GM23338 (cell line): ENCODE measurements at places on chromosomes 11 and 22.

DNA sequence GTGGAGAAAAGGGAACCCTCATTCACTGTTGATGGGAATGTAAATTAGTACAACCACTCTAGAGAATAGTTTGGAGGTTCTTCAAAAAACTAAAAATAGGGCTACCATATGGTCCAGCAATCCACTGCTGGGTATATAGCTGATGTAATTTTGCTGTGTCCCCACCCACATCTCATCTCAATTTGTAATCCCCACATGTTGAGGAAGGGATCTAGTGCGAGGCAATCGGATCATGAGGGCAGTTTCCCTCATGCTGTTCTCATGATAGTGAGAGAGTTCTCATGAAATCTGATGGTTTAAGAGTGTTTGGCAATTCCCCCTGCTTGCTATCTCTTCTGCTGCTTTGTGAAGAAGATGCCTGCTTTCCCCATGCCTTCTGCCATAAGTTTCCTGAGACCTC, 17.1 kb upstream of the OR52M1 start:
- DNase-seq: no peak

- DNase-seq: no peak
These were observed 1.1 kb downstream of the FCHSD2 start for GRCh38 chr11:73141031-73141308.

- DNase-seq: no peak
These were observed 277.6 kb downstream of the TTC28 start for GRCh38 chr22:28402060-28402459.

DNA sequence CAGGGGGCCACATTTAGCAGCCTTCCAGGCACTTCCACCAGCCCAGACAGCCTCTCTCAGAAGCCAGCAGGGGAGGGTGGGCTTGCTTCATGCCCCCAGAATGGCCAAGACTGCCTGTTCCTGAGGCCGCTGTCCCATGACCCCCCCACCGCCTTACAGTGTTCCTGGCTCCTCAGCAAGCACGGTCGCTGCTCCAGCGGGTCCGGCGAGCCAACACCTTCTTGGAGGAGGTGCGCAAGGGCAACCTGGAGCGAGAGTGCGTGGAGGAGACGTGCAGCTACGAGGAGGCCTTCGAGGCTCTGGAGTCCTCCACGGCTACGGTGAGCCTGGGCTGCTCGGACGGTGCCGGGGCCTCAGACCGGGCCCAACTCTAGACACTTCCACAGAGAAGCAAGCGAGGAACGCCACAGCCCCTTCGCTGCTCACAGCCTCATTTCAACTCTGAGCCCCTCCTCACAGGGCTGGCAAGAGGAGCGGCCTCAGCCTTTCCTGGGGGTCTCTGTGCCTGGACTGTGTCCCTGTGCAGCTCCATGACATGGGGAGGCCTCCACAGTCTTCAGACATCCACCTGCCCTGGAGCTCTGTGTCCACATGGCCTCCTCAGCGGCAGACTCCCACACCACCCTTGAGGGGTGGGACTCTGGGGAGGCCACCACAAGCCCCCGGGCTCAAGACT, 668 bp downstream of the F2 start:
- no peak for DNase-seq

DNA sequence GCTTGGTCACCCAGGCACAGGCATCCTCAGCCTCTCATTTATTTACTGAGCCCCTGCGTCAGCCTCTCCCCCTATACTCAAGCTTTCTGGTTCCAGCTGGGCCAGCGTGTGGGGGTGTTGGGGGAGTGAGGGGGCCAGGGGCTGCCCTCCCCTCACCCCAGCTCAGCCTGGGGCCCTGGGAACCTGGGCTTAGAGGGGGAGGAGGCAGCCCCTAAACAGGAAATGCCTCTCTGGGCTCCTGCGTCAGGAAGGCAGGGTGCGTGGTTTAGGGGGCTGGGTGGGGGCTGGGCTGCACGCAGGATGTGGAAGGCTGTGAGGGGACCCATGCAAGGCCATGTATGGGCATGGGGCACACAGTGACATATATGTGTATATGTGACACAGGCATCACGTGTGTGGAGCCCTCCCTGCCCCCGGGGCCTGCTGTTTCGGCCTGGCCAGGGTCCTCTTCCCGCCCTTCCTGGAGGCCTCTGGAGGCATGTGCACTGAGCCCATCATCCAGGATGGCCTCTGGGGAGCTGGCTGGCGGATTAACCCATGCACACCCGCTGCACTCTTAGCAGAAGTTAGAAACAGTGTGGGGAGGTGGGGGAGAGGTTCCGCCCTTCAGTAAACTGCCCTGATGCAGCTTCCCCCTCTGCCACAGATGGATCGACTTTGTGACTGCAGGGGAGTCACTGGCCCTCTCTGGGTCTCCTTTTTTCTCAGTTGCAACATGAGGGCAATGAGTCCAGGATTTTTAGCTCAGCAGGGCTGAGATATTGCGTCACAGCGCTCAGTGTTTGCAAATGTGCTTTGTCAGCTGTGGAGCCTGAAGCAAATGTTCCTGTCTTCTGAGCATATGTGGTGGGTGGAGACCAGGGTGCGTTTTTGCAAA, 1.1 kb upstream of the CD248 start:
- DNase-seq: peak; percentile 73

GRCh38 chr22:21939461-21939913, 13.2 kb downstream of the PPM1F start:
- no peak for DNase-seq
